ENCODE measurements at places on chromosomes 11 and 22.
A peak's percentile ranks its signal among the peaks of the same experiment; 100 is the strongest.

DNA sequence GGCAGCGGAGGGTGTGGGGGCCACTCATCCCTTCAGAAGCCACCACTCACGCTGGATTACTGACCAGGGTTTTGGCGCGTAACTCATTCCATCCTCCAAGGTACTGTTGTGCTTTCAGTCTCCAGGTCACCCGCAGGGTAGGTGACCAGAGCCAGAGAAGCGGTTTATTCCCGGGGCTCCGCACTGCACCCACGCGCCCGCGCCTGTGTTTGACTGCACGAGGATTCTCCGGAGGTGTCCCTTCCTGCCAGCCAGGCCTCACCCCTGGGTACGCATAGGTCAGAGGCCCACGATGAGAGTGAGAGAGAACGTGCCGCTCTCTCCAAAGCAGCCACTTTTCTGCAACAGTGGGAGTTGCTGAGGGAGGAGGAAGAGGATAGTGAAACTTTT lies 55.5 kb downstream of the TRAF6 start:
- DNase-seq, result no peak

DNA sequence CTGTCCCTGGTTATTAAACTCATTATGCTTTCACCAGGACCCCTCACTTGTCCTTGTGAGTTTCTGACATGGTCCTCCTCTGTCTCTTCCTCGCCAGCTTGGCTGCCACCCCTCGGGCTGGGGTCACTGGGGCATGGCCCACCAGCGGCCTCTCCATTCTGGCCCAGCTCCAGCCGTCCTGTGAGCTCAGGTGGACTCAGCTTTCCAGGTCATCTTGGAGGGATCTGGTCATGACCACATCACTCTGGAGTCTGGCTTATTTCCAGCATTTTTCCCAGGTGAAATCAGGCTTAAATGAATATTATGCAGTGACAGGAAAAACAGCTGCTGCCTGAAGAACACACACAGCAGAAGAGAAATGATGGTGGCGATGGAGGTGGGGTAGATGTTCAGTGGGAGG lies 224.5 kb downstream of the ADAMTS15 start:
- DNase-seq, result no peak

GRCh38 chr11:94030059-94030458 lies 8.9 kb downstream of the HEPHL1 start:
- DNase-seq, result peak; percentile 4

- no peak for DNase-seq
Measured at GRCh38 chr11:16179676-16180075, 176.7 kb downstream of the SOX6 start.

GRCh38 chr11:72443016-72443415 lies 8.7 kb upstream of the CLPB start:
- no peak for DNase-seq

- DNase-seq, result peak; percentile 87
Measured at GRCh38 chr22:45597460-45598192, 74.0 kb upstream of the ATXN10 start.

GRCh38 chr22:22316589-22316988 lies 72.0 kb downstream of the VPREB1 start:
- no peak for DNase-seq

- DNase-seq, result peak; percentile 23
Measured at GRCh38 chr22:24875862-24876506, 70.0 kb downstream of the SGSM1 start.

GRCh38 chr11:77113382-77114088 lies 10.9 kb downstream of the OMP start:
- DNase-seq, result peak; percentile 21

- no peak for DNase-seq
Measured at GRCh38 chr11:12020546-12020945, 12.1 kb upstream of the DKK3 start.

DNA sequence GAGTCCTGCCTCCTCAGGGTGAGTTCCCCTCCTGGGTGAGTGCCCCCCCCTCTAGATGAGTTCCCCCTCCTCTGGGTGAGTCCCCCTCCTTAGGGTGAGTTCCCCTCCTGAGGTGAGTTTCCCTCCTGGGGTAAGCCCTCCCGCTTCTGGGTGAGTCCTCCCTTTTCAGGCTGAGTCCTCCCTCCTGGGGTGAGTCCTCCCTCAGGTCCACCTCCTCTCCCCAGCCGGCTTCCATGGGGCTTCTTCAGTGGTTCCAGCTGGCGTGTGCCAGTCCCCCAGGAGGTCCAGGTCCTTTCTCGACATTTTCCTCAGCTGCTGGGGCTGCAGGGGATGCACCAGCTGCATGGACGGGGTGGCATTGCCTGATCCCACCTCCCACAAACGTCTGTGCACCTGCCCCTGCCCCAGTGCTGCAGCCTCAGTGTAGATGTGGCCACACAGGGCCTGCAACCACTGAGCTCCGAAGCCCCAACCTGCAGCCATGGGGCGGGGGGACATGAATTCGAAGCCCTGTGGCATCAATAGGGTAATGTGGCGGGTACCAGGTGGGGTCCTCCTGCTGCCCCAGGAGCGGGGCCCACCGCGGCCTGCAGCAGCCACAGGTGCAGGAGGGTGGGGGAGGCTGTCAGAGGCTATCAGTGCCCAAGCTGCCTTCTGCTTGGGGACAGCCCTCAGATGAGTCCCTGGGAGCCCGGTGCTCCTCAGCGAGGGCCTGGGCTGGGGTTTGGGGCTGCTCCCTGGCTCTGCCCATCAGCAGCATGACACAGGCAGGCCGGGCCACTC lies 101.3 kb upstream of the FGF3 start:
- no peak for DNase-seq

GRCh38 chr22:19730198-19730597 lies 6.9 kb downstream of the GP1BB start:
- DNase-seq, result no peak

DNA sequence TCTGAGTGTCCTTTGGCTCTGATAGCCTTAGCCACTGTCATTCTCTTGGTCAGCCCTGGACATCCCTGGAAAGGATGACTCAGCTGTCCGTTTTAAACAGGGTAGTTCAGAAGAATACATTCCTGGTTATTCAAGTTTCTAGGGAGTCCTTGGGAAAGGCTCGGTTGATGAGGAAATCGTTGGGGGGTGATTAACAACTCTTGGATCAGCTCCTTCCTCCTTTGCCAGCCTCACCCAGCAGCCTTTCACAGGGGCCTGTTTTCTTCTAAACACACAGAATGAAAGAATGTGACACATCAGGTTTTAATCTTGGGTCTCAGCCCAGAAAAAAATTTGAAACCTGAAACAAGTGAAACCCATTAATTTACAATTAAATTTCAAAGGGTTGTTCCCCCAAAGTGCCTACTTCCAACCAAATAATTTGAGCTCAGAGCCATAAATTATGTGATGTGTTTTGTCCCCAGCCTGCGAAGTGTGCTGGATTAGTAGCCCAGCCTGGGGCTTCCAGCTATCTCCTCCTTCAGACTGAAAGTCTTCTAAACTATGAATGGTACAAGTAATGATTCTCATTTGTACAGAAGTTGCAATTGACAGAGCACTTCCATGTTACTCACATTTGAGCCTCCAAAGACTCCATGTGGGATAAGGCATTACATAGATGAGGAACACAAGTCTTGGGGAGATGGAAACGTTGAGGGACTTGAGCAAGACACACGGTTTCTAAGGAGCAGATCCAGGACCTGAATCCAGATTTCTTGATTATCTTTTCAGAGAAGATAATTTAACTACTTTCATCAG lies 19.3 kb upstream of the MRGPRX2 start:
- no peak for DNase-seq

DNA sequence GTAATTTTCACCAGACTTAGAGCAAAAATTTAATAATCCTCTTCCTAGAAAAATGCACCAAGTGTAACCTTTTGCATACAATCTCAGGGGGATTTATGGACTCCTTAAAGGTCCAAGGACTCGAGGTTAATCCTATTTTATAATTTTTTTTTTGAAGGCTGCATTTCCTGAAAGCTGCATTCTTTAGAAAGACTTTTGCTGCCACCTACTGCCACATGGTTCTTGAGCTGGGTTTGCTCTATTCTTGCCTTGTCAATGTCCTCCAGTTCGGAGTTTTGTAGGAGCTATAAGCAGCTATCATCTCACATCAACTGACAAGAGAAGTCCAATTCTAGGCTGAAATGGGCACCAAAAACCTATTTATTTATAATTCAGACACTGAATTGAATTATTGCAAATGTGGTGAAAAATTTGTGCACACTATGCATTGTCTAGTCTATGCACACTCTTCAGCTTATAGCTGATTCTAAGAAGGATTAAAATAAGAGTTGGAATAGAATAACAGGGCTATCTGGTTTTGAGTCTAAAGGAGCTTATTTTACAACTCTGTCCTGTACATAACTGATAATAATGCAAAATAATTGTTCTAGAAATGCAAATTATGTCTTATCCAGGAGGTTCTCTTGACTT lies 31.3 kb downstream of the TRAF6 start:
- peak; percentile 43 for DNase-seq

GRCh38 chr11:75498556-75499255 lies 27.0 kb downstream of the GDPD5 start:
- DNase-seq, result no peak

DNA sequence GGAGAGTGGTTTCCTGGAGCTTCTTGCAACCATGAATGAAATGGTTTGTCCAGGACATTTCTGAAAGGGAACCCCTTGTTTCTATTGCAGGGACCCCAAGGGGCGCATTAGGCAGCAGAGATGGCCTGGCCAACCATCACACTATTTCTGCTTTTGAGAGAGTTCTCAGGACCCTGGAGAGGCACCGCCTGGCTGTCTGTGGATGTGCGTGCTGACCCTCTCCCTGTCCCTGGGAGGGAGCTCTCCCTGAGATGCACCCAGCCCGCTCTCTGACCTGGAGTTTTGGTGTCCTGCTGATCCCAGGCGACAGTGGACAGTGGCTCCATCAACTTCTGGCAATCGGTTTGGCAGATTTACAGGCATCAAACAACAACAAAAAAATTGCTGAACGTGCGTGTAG lies 80.3 kb upstream of the SLC22A12 start:
- DNase-seq, result no peak

All from HL-60 (cell line).